ENCODE measurements at places on chromosomes 2 and 18.

DNA sequence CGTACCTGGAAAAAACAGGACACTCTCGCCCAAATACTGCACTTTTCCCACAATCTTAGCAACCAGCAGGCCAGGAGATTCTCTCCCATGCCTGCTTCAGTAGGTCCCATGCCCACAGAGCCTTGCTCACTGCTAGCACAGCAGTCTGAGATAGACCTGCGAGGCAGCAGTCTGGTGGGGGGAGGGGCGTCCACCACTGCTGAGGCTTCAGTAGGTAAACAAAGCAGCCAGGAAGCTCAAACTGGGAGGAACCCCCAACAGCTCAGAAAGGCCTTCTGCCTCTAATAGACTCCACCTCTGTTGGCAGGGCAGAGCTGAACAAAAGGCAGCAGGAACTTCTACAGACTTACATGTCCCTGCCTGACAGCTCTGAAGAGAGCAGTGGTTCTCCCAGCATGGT, 1202.8 kb upstream of the ACVR2A start:
- no peak for DNase-seq

- no peak for DNase-seq
These were observed 163.9 kb downstream of the GFPT1 start for GRCh38 chr2:69222953-69223658.

GRCh38 chr18:49619801-49620200, 57.9 kb downstream of the LIPG start:
- no peak for DNase-seq

GRCh38 chr18:23099621-23100020, 35.7 kb upstream of the CABLES1 start:
- DNase-seq: no peak

DNA sequence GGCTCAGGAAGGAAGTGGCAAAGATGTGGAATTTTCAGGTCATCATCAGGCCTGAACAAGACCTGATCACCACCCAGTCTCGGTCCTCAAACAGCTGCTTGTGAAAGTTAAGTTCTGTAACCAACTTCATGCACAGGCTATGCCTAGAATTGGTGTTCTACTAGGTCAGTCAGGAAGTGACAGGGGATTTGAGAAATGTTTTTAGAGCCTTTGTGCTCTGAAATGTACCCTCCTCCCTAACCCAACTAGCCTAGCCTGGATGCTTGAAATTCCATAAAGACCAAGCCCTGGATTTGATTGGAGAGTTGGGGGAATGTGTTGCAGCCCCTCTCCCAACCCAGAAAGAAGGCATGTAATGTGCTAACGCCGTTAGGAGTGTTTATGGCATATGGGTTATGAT, 63.3 kb downstream of the TGOLN2 start:
- DNase-seq: no peak

GRCh38 chr2:169461143-169461542, 18.2 kb upstream of the BBS5 start:
- no peak for DNase-seq

DNA sequence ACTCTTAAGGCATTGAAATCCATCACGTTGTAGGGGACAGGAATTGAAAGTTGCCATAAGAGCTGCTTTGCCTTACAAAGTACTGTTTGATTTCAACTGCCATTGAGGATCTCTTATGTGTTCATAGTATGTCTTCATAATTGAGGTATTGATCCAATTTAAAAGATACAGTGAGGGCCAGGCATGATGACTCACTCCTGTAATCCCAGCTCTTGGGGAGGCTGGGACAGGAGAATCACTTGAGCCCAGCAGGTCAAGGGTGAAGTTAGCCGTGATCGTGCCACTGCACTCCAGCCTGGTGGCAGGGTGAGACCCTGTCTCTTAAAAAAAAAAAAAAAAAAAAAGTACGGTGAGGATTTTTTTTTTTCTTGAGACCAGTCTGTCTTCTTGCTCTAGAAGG, 91.7 kb upstream of the EML6 start:
- no peak for DNase-seq

DNA sequence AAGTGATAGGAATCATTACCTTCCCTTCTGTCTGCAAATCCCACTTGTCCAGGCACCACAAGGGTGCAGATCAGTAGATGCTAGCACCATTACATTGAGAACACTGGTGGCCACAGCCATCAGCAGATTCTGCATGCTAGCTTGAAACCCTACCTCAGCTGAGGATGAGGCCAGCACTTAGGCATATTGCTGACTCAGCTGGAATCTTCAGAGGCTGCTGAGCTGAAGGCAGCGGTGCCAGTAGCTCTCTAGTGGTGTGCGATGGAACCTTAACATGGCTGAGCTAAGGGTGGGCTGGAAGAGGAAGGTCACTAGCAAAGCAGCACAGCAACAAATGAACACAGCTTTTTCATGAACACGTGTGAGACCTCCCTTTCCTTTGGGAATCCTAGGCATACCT, 19.0 kb upstream of the CPO start:
- DNase-seq: no peak

Measured in hematopoietic multipotent progenitor cell treated with erythropoietin and hydrocortisone succinate and interleukin-3 and kit ligand, for 17 days (in vitro differentiated cells).